ENCODE measurements at places on chromosomes 4 and X.
A peak's percentile ranks its signal among the peaks of the same experiment; 100 is the strongest.

DNA sequence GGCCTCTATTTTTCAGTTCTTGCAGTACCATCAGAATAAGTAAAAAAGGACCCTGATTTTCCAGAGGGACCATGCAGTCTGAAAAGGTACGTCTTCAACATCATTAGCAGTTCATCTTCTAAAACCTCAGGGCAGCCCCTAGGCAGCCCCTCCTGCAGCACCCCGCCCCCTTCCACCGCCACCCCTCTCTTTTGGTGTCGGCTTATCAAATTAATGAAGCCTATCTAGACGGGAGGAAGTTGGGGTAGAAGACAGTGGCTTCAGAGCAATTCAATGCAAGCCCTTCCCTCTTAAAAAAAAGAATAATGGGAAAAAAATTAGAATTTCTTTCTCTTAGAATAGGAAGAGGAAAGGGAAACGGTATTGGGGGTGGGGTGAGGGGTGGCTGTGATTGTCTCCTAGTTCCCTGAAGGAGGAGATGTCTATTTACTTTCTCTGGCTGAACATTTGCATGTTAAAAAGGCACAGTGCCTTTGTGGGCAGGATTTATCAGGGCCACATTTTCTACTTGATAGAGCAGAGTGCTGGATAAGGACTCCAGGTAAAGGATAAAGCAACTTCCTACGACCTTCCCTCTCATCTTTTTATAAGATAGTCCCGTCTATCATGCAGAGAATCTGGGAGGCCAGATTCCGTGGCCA is 159.4 kb downstream of the MGST2 start:
- DNase-seq = no peak

DNA sequence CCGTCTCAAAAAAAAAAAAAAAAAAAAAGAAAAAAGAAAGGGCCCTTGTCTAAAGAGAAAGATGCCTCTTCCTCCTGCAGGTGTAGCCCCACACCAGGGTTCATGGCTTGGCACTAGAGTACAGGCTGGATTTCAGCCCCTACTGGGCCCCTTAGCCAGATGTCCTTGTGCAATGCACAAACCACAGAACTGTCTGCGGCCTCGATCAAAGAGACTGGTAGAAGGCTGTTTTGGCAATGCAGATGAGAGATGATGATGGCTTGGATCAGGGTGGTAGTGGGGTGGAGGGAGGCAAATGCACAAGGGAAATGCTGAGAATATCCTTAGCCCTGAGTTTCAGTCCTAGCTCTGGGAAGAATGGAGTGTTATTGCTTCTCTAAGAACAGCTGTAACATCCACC is 26.5 kb upstream of the TSR2 start:
- DNase-seq = no peak

- no peak for DNase-seq
These were observed 201.4 kb downstream of the CCSER1 start for GRCh38 chr4:90328558-90328957.

DNA sequence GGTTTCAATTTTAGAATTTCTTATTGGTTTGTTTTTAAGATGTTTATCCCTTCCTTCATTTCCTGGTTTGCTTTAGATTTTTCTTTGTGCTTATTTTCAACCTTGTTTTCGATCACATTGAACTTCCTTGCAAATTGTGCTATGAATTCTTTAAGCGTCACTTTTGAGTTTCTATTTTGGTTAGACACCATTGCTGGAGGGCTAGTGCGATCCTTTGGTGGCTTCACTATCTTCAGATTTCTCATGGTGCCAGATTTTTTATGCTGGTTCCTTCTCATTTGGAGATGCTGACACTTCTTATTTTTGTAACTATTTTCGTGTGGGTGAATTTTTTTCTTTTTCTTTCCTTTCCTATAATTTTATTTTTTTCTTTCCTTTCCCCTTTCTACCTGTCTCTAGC is 227.2 kb upstream of the HDX start:
- DNase-seq = no peak

DNA sequence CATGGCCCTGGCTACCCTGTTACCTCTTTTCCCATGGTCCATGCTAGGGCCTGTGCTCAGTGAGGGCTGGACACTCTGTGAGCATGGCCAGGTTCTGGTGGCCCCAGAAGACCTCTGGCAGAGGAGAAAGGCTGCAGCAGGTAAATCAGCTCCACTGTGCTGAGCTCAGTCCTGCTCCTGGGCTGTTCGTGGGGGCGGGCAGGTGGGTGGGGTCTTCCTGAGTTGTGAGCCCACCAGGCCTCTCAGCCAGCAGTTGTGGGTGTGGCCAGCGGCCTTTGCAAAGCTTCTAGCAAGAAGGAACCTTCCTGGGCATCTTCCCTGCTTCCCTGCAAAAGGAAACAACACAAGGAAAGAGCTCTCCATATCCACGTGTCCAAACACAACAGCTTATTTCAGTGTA is 85.3 kb upstream of the STX18 start:
- DNase-seq = no peak

DNA sequence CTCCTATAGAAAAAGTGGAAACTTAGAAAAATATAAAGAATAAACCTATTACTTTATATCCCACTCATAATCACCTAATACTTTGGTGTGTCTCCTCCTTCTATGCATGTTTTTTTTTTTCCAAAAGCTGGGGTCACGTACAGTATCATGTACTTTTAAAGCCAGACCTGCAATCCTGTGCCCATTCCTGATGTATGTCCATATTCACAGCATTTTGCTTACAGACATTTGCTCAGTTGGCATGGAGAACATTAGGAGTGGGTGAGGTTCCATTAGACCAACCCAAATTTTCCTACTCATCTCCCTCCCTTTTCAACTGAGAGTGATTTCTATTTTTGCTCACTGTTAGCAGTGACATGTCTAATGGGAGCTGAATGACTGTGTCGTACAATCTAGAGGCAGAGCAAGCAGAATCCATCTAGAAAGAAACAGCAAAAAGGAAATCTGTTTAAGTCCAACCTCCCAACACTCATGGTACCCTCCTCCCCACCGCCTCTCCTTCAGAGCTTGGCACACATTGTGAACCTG is 195.6 kb upstream of the KLF3 start:
- no peak for DNase-seq

DNA sequence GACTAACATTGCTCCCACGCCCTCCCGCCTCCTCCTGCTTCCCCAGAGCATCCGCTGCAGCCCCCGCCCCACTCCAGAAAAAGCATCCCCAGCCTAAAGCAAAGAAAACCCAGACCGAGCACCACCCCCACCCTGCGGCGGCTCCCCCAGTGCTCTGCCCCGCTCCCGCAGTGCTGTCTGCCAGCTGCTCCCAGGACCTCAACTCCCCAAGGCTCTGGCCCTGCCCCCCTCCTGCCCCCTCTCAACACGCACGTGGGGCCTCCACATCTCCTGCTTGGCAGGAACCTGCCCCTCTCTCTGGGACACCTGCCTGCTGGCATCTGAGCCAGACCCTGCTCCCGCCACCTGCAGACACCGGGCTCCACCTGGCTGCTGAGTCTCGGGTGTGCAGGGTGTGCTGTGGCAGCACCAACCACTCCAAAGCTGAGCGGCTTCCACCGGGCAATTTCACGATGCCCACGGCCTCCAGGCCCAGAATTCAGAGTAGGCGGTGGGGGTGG is 79.4 kb downstream of the FAM53A start:
- DNase-seq = no peak

GRCh38 chr4:751676-752075 is 46.0 kb downstream of the PCGF3 start:
- DNase-seq = no peak

DNA sequence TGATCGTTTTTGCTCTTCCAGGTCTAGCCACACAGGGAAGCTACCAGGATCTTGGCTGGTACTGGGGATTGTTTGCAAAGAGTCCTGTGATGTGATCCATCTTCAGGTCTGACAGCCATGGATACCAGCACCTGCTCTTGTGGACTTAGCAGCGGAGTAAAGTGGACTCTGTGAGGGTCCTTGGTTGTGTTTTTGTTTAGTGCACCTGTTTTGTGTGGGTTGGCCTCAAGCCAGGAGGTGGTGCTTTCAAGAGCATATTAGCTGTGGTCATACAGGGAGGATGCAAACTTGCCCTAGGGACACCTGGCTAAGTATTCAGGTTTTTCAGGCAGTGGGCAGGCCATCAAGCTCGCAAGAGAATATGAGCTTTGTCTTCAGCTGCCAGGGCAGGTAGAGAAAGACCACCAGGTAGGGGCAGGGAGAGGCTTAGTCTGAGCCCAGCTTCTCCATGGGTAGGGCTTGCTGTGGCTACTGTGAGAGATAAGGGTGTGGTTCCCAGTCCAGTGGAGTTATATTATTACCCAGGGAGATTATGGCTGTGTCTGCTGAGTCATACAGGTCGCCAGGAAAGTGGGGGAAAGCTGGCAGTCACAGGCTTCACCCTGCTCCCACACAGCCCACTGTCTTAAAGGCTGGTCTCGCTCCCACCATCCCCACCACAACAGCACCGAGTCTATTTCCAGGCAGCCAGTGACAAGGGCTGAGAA is 293.7 kb downstream of the PCDH18 start:
- peak; percentile 62 for DNase-seq

GRCh38 chrX:70970482-70970995 is 39.6 kb upstream of the SLC7A3 start:
- DNase-seq = no peak

DNA sequence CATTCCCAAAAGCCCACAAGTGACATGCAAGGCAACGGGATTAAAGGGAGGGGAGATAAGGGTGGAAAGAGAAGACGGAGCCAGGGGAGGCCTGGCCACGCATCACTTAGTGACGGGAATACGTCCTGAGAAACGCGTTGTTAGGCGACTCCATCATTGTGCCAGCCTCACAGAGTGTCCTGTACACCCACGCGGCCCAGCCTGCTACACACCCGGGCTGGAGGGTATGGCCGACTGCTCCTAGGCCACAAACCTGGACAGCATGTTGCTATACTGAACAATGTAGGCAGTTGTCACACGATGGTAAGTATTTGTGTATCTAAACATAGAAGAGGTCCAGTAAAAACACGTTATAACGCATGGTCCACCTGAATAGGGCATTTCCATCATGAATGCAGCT is 23.4 kb downstream of the NSG1 start:
- no peak for DNase-seq

DNA sequence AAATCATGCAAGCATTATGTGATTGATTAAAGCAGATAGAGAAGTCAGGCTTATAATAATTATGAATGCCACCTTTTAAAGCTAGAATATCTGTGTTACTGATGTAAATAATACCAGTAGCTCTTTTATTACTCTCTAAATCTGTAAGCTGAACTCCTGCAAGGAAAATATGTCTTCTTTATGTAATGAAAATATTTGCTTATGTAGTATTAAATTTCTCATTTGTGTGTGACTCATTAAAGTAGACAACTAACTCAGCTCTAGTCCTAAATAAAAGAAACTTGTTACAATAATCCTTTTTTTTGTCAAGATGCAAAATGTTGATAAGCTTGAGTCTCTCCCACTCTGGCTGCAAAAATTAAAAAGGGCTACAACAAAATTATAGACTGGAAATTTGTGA is 137.7 kb upstream of the FAT1 start:
- DNase-seq = no peak

DNA sequence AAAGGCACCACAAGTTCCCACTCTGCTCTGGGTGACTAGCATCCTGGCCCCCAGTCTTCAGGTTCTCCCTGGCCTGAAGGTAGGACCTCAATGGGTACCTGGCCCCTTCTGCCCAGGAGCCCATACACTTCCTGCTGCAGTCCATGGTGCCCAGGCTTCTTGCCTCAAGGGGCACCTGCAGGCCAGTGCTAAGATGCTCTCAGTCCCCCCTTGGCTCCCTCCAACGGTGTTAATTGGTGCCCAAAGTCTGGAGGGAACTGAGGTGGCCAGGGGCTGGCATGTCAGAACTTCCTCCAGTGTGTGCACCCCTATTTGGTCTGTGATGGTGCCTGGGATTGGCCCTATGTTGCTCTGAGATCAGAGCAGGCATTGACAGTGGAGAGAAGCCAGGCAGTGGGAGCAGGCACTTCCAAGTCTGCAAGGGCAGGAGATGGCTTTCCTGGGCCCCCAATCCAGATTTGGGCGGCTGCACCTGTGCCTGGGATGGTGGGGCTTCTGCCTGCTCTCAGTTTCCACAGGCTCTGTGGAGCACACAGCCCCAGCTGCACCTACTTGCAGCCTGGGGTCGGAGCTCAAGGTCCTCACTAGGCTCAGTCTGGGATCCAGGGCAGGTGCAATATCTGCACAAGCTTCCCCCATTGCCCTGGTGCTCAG is 301.6 kb downstream of the FAM47B start:
- DNase-seq = no peak

GRCh38 chr4:176383273-176384077 is 63.7 kb downstream of the SPCS3 start:
- DNase-seq = no peak

GRCh38 chr4:27921231-27921630 is 1060.6 kb downstream of the STIM2 start:
- no peak for DNase-seq

DNA sequence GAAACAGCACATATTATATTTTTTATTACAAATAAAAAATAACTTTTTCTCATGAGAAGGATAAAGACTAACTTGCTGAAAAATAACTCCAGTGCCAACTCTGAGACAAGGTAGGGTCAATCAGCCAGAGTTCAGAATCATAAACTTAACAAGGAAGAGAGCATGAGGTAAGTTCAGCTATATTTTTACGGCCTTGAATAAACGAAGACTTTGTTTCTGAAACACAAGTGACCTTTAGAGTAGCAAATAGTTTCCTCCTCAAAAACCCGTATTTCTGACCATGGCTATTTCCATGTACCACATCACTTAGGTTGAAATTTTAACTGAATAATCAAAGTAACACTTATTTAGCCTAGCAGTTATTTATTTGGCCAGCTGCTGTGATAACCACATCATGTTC is 45.5 kb downstream of the PRDM5 start:
- DNase-seq = no peak

DNA sequence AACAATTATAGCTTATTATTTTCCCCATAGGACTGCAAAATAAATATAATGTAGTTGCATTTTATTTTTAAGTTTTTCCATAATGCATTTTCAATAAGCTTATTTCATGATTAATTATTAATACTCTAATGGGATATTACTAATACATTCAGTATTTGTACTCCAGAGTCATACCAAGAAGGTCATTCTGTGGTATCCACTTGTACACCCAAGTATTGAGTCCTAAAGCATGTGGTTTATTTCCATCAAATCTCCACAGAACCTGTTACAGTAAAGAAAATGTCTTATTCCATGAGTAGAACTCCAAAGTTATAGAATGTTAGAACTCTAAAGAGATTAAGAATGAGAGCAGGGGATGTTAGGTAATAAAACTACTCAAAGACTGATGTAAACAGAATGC is 30.6 kb downstream of the UGT2A3 start:
- DNase-seq = no peak

- no peak for DNase-seq
These were observed 223.4 kb downstream of the FAM47B start for GRCh38 chrX:35166023-35166422.

GRCh38 chr4:5126231-5126630 is 75.0 kb downstream of the STK32B start:
- DNase-seq = no peak

- no peak for DNase-seq
These were observed 21.9 kb upstream of the ADH4 start for GRCh38 chr4:99165978-99166377.
